NCI-H1694 (cell line): ENCODE measurements at places on chromosomes 1 and 21.
A peak's percentile ranks its signal among the peaks of the same experiment; 100 is the strongest.

- no peak for DNase-seq
Measured at GRCh38 chr1:153768316-153769181, 6.7 kb upstream of the SLC27A3 start.

DNA sequence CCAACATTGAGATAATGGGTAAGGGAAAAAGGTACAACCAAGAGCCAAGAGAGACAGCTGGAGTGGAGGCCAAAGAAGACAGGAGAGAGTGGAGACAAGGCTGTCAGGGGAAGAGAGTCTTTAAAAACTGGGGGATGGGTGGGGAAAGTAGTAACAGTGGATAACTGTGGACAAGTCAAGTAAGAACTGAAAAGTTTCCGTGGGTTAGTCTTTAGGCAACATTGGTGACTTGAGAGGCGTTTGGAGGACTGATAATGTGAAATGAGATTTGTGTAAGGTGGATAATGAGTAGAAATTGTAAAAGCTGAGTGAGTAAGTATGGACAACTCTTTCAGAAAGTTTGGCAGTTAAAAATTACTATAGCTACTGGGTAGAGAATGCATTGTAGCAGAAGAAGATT is 10.4 kb downstream of the PPP2R5A start:
- no peak for DNase-seq

DNA sequence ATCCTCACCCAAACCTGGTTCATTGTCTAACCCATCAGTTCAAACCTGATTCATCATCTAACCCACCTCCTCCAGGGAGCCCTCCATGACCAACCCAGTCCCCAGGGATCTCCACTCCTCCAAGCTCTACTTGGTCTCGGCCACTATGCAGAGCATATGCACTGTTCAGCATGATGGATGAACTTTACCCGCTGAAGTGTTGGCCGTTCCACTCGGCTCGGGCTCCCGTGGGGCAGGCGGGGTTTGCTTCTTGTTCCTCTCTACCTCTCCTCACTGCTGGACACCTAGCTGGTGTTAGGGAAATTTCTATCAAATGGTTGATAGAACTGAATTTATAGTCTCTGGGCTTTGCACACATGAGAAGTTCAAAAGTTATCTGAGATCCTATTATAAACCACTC is 111.0 kb downstream of the TRABD2B start:
- DNase-seq: no peak

- DNase-seq: no peak
Measured at GRCh38 chr1:179187735-179188471, 41.6 kb downstream of the ABL2 start.

- peak; percentile 76 for DNase-seq
Measured at GRCh38 chr1:72282271-72283021, at the start of gene NEGR1. TSS of gene NEGR1 (minus strand) at chr1:72282539.

- DNase-seq: no peak
Measured at GRCh38 chr1:184747089-184747955, 7.3 kb downstream of the EDEM3 start.

GRCh38 chr1:55310505-55310971 is 95.4 kb upstream of the USP24 start:
- DNase-seq: no peak

DNA sequence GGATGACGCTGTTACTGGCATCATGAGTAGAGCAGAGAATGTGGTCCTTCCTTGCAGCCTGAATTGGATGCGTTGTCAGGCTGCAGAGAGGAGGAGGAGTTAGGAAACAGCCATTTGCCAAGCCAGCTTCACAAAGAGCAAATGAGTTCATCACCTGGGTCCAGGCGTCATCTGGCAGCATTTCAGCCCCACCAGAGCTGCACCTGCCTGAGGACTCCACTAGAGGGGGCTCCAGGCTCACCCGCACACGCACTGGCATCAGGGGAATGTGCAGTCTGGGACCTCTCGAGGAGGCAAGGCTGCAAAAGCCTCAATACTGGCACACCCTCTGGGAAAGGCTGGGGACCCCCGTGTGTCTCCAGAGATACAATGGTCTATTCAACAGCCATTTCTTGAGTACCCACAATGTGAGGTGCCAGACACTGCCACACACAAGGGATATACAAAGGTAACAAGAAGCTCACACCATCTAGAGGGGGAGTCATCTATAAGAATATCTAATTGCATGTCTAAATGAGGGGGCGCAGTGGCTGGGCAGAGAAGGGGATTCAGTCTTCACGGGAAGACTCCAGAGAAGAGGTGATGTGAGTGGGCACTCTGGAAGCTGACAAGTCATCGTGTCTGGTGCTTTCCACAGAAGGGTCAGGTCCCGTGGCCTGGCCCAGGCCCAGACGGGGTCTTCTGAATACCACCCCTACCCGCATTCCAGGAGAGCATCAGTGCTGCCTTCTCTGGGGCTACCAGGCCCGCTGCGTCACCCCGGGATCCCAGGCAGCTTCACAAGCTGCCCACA is 53.5 kb upstream of the CNTN2 start:
- DNase-seq: peak; percentile 92

DNA sequence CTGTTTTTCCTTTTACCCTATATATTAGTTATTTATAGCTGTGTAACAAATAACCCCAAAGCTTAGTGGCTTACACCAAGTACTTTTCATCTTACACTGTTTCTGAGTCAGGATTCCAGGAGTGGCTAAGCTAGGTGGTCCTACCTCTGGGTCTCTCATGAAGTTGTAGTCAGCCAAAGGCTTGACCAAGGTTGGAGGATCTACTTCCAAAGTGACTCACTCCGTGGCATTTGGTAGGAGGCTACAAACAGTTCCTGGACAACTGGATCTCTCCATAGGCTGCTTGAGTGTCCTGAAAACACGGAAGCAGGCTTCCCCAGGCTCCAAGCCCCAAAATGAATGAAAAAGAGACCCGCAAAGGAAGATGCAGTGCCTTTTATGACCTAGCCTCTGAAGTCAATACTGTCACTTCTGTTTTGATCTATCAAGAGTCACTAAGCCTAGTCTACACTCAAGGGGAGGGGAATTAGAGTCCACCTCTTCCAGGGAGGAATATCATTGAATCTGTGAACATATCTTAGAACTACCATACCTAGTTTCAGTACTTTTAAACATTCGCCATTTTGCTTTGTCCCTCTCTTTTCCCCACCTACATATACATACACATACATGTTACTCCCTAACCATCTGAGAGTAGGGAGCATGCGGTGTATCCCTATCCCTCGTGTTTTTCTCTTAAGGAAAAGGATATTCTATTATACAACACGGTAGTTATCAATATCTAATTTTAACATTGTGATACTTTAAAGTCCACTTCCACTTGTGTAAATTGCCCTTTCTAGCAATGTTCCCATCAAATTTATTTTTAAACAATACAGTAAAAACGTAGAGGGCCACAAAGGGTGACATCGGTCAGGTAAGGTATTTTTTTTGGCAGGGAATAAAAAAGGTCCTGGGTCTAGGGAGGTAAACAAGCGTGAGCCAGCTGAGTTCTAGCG is 67.2 kb downstream of the SLC35A3 start:
- DNase-seq: no peak

DNA sequence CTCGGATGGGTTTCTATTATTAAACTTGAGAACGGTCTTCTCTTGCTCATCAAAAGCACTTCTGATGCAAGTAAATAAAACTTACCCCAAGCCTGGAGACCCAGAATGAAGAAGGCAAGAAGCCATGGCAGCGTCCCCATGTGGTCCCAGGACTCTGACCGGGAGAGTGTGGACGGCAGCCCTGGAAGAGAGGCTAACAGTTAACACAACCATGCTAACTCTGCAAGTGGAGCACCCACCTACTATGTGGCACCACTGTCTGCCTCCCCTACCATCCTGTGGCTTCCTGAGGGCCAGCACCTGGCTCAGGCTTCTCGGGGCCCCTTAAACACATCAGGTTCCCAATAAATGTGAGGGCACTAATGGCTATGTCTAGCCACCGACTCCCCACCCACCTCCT is 2.2 kb downstream of the PGLYRP3 start:
- DNase-seq: no peak

DNA sequence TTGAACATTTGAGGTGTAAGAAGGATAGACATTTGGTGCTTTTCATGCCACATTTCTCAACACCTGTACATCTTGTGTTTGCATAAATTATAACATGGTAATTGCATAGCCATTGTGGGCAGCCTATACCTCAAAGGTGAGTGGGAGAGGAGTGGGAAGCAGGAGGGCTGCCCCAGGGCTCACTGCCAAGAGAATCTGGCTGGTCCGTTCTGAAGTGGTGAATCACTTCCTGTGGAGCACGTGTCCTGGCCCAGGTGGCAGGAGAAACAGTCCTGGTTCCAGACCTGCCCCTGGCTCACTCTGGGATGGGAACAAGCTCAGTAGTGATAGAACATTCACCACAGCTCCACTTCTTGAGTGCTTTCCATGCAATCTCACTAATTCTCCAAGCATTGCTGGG is 11.6 kb upstream of the OLFML2B start:
- DNase-seq: no peak

DNA sequence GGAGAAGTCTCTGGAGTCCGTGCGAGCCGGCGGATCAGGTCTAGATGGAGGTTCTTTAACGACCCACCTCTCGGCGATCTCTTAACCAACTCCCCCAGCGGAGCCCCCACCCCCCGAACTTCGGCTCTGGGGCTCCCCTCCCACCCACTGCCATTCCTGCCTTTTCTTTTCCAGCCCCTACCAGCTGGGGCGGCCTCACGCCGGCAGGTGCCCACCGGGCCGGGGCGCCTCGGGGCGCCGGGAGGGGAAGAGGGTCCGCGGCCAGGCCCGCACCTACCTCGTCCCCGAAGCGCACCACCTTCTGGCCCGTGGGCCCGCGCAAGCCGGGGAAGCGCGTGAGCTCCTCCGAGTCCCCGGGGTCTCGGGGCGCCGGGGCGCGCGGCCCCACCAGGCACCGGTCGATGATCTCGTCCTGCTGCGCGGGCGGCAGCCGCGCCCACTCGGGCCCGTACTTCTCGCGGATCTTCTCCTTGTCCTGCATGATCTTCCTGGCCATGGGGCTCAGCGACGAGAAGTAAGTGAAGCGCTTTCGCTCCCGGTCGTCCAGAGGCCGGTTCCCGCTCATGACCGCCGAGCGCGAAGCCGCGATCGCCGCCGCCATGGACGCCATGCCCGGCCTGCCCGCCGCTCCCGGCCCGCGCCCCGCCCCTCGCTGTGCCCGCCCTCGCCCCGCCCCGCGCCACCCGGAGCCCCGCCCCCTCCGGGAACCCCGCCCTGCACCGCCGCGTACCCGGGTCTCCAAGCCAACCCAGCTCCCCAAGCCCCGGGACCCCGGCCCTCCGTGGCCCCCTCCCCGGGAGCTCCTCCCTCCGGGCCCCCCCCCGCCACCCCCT is at the start of gene C1orf198:
C1orf198 (minus strand) TSS at position 619 of the 833 bp plus-strand sequence; CDS start at position 610, 9 bp downstream.
- DNase-seq: peak; percentile 100

DNA sequence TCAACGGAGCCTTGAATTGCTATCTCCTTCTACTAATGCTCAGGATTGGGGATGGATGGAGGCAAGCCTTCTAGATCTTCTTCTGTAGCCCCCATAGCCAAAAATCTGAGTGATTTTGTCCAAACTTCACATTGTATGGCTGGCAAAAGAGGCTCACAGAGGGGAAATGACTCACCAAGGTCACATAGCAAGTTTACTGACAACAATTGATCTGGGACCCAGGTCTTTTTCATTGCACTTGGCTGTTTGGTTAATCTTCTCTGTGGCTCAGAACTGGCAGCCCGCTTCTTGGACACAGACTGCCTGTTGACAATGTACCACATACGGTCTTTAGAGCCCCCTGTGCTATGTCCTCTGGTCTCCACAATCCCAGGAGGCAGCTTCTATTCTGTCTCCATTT is 3.0 kb upstream of the LACTBL1 start:
- DNase-seq: no peak

DNA sequence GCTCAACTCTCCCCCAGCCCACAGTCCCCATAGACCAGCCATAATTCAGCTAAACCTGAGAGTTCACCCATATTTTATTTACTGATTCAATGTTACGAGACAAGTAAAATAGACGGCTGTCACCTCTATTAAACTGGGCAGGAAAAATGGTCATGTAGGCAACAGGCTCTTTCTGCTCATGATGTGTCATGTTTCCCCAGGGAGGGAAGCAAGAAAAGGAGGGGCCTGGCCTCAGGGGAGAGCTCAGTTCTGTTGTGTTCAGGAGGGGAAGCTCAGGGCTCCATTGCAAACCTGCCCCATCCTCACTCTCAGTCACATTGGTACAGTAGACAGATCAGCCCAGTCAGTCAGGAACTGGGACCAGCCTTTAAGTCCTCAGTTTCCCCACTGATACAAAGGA is 12.8 kb downstream of the GRIK3 start:
- no peak for DNase-seq

GRCh38 chr21:45335151-45335760 is 47.6 kb upstream of the POFUT2 start:
- DNase-seq: no peak

DNA sequence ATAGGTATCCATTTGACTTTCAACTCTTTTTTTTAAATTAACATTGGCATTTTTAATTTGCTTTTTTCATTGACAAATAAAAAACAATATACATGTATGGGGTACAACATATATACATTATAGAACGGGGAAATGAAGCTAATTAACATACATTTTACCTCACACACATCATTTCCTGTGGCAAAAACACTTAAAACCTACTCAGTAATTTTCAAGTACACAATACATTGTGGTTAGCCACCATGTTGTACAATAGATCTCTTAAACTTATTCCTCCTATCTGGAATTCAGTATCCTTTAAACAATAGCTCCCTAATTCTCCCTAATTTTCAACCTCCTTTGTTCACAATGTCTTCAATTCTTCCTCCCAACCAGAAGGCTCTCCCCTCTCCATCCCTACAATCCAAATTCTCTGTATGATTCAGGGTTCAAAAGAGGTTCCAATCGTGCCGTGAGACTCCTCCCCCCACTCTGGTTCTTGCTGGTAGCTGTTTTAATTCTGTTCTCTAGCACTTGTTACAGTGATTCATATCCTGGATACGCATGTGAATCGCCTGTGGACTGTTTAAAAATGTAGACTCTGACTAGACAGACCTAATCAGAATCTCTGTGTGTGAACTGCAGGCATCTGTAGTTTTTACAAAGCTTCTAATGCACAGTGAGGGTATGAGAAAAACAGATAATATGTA is 87.6 kb upstream of the DUSP10 start:
- no peak for DNase-seq

DNA sequence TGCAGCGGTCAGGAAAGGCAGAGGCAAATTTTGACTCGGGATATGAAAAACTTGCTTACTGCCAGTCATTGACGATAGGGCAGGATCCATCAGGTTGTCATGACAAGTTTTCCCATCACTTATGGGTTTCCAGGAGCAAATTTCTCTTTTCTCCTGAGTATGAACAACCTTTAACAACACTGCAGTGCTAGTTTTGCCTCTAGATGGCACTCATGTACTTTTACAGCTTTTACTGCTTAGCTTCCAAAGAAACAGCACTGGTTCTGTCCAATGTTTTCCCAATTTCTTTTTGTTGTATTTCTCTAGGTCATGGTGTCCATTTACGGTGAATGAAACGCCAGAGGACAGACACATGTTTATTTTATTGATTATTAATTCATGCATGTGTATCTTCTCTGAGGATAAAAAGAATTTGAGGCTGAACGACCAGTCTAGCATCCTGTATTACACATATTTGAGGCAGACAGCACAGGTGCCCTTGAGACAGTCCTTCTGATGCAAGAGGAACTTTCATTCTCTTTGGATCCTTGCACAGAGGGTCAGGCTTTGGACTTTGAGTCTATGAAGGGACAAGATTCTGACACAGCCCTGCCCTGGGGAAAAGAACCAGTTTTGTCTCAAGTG is 112.3 kb upstream of the TRABD2B start:
- DNase-seq: peak; percentile 67
